Nephron progenitor cell (in vitro differentiated cells): ENCODE measurements at places on chromosomes 11 and 22.

- no peak for DNase-seq
Measured at GRCh38 chr11:45560913-45561281, 104.5 kb downstream of the CHST1 start.

DNA sequence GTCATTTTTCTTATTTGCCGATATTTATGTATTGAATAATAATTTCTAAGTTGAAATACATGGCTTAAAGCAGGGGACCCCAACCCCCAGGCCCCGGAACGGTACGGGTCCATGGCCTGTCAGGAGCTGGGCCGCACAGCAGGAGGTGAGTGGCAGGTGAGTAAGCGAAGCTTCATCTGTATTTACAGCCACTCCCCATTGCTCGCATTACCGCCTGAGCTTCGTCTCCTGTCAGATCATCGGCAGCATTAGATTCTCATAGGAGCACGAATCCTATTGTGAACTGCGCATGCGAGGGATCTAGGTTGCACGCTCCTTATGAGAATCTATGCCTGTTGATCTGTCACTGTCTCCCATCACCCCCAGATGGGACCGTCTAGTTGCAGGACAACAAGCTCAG, 4.5 kb downstream of the ZMAT5 start:
- no peak for DNase-seq

- DNase-seq, result no peak
Measured at GRCh38 chr11:36060926-36061325, 117.1 kb downstream of the LDLRAD3 start.

DNA sequence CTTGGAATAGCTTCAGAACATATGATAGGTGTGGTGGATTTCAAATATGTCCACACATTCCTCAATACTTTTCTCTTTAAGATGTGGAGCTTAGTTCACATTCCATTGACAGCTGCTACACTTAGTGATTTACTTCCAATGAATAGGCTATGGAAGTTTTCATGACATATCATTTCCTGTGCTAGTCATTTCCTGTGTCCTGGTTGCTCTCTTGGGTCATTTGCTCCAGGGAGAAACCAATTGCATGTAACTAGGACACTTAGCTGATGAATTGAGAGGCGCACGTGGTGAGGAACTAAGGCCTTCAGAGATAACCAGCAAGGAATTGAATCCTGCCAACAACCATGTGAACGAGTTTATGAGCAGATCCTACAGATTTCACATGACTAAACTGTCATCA, 120.9 kb downstream of the SLC17A6 start:
- DNase-seq, result no peak

- no peak for DNase-seq
Measured at GRCh38 chr22:46963672-46964545, 201.5 kb downstream of the TBC1D22A start.

GRCh38 chr11:77207019-77207485, 79.0 kb downstream of the MYO7A start:
- no peak for DNase-seq

GRCh38 chr11:129372609-129373488, 2.8 kb upstream of the BARX2 start:
- DNase-seq, result peak; percentile 52

- no peak for DNase-seq
Measured at GRCh38 chr22:29039148-29039547, 22.5 kb downstream of the C22orf31 start.

DNA sequence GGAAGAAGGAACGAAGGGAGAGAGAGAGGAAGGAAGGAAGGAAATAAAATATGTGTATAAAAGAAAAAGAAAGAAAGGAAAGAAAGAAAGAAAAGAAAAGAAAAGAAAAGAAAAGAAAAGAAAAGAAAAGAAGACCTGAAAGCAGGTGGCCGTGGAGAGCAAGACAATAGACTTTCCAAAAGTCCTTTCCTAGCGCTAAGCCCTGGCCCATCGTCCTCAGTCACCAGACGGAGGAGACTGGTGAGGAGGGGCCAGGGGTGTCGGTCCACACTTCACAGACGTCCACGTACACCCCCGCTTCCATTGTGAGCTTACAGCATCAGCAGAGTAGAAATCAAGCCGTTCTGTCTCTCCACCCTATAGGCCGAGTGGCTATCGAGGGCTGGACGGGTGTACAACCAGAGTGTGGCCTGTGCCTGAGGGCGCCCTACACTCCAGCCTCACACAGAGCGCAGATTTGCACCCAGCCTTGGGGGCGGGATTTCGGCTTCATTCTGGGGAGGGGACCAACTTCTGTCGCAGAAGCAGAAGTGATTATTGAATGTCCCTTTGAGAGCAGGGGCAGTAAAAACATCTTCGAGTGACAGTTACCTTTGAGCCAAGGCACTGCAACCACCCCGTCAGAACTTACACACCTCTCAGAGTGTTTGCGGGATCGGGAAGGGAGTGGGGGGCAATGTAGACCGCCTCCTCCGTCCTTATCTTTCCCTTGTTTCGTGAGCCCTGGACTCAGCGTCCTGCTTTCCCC, 2.0 kb upstream of the BSX start:
- DNase-seq, result no peak

GRCh38 chr11:119400860-119401259, 19.4 kb upstream of the USP2 start:
- DNase-seq, result no peak

GRCh38 chr11:8867035-8867434, 44.0 kb upstream of the AKIP1 start:
- DNase-seq, result no peak

DNA sequence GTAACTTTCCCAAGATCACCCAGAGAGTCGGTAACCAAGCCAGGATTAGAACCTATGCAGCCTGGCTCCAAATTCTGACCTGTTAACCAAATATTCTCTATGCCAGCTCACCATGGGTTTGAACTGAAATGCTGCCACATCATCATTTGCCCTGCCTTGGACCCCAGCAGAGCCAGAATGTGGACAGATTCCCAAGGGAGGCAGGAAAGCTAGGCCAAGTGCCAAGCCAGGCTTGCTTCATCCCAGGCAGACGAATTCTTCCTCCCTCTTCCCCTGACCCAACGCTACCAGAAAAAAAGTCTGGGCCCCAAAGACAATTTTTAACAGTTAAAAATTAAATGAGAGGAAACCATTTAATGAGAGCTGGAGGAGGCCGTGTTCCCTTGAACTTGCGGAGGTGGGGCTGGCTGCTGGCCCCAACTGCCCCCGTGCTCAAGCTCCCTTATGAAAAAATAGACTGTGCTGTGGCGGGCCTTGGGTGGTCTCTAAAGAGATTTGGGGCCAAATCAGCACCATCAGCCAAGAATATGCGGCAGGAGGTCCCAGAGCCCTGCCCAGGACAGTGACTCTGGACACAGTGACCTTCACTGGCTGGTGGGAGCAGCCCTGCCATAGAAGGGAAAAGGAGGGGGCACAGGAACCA, 184.1 kb upstream of the SYT13 start:
- DNase-seq, result no peak

- DNase-seq, result no peak
Measured at GRCh38 chr22:44555046-44555445, 57.0 kb upstream of the RTL6 start.
